ENCODE measurements at places on chromosomes 2 and 18. TPM values are rescaled to one million over a fixed set of nuclear protein-coding genes. Genes with fewer than 3 reads are reported as not detected.

The B3GNT7 gene
- under 0.01 TPM for total RNA-seq

The COL6A3 gene
- total RNA-seq = 1,501 TPM

DNA sequence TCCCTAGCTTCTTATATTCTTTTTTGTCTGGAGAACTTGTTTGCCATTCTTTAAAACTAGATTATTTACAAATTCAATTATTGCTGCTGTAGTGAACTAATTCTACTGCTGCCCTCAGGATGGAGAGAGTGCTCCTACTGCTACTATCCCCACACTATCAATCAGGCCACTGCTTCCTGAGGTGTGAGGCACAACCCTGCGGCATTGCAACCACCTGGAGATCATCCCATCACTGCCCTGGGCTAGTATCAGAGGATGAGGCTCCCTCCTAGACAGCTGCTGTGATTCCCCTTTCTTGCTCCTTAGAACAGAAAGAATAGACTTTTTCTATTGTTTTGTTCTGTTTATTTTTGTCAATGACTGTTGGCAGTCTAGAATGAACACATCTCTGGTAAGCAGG lies 146.6 kb downstream of the CDH19 start:
- H3K27me3 ChIP-seq = no peaks in the 10 kb centered on the region
- no peaks in the 10 kb centered on the region for H3K4me1 ChIP-seq
- no peaks in the 10 kb centered on the region for H3K36me3 ChIP-seq
- no peak for DNase-seq
- no peak overlapping the region for H3K4me3 ChIP-seq

GRCh38 chr18:78296166-78296565 lies 683.5 kb upstream of the SALL3 start:
- H3K4me3 ChIP-seq = no peak overlapping the region
- DNase-seq = no peak
- no peak overlapping the region for H3K27ac ChIP-seq
- H3K27me3 ChIP-seq = no peaks in the 10 kb centered on the region
- H3K36me3 ChIP-seq = no peaks in the 10 kb centered on the region

GRCh38 chr2:230230087-230230486 lies 4.6 kb downstream of the SP140 start:
- H3K4me1 ChIP-seq = no peaks in the 10 kb centered on the region
- no peaks in the 10 kb centered on the region for H3K27me3 ChIP-seq
- no peak overlapping the region for H3K4me3 ChIP-seq
- DNase-seq = peak; percentile 90
- H3K27ac ChIP-seq = no peak overlapping the region

The REG1A gene
- total RNA-seq = not detected

- H3K4me1 ChIP-seq = peaks cover 6% of the 10 kb centered on the region
- no peak overlapping the region for H3K4me3 ChIP-seq
- H3K36me3 ChIP-seq = peaks cover 1% of the 10 kb centered on the region
- H3K27me3 ChIP-seq = no peaks in the 10 kb centered on the region
These were observed 68.7 kb upstream of the WIPF1 start for GRCh38 chr2:174666312-174666711.

Data from IMR-90 (cell line).